ENCODE measurements at places on chromosomes 16 and 17. TPM values are rescaled to one million over a fixed set of nuclear protein-coding genes. Genes with fewer than 3 reads are reported as not detected.
A peak's percentile ranks its signal among the peaks of the same experiment; 100 is the strongest.

The EMP2 gene
- total RNA-seq: 33.1 TPM

The MPO gene
- total RNA-seq: not detected

GRCh38 chr17:15266325-15267125 is 1.4 kb upstream of the PMP22 start:
- DNase-seq: no peak

DNA sequence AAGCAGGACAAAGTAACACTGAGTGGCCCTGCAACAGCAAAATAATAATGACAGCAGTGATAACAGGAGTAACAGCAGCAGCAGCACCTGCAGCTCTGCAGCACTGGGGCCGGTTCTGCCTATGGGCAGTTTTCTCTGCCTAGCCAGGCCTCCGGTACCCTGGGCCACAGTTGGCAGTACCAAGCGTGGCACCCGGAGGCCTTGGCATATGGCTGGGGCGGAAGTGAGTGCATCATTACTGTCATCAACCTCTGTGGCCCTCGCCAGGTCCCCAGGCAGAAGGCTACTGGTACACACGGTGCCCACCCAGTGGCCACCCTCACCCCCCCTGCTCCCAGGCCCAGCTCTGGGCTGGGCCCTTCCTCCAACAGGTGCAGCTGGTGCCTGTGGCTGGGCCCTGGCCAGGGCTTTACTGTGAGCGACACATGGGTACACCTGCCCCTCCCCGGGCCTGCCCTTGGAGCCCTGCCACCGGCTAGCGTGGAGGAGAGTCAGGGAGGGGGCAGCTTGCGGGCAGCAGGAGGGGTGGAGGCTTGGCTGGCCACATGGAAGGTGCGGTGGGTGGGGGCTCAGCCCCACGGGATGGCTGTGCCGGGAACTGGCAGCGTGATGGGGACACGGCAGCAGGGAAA is 3.0 kb downstream of the KCNJ12 start:
- no peak for DNase-seq

DNA sequence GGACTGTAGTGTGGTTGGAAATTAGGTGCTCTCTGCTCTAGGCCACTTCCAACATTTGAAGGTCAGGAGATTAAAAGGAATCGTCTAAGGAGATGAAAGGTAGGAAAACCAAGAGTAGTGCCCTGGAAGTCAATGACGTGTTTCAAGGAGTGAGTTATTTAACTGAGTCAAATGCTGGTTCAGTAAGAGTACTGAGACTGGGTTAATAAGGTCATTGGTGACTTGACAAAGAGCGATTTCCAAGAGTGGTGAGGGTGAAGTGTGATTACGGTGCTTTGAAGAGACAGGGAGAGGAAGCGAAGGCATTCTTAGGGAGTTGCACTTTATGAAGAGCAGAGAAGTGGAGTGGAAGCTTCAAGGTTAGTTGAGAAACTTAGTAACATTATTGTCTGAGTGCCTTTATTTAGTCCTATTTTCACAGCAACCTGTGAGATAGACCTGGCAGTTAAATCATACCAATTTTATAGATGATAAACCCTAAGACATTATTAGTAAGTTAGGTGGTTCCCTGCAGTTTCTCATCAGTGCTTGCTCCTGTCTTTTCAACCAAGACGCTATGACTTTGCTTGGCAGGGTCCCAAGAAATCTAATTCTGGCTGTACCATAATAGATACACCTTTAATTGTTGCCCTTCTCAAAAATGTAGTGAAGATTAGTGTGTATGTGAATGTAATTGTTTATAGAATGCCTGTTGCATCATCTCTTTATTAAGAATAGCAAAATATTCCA is 5.9 kb downstream of the ZNF207 start:
- DNase-seq: no peak

- DNase-seq: no peak
Measured at GRCh38 chr17:82249896-82250581, 21.2 kb downstream of the SLC16A3 start.

DNA sequence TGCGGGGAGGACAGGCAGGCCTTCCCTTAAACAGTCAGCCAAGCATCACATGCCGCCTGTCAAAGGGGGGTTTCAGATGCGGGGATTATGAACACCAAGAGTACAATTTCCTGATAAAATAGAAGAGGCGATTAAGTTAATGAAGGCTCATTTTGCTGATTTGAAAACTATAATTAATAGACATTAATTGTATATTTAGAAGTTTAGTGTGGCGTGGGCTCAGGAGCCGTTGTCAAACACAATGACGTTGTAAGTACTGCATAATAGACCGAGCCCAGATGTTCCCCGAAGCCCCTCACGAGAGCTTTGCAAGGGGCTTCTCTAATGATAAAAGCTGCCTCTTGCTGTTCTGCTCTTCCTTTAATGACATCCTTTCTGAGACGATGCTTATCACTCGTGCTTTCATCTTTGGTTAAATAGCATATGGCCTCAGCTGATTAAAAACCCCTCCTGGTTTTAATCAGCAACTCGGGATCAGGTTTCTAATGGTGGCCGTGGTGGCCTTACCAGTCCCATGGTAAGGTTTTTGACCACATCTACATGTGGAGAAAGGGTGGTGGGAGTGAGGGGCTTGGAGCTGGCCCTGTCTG is 28.2 kb downstream of the SNX20 start:
- DNase-seq: no peak

DNA sequence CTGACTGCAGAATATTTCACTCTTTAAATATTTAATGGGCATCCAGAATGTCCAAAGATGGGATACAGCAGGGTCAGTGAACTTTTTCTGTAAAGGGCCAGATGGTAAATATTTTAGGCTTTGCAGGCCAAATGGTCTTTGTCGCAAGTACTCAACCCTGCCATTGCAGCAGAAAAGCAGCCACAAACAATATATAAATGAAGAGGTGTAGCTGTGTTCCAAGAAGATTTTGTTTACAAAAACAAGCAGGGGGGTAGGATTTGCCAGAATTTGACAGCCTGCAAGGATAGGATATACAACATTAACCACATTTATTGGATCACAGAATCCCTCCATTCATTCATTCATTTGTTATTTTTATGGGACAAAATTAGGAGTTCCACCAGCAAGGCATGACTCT is 435.0 kb upstream of the DYNLRB2 start:
- DNase-seq: no peak

- DNase-seq: peak; percentile 95
Measured at GRCh38 chr16:4011225-4011939, 104.9 kb downstream of the ADCY9 start.

DNA sequence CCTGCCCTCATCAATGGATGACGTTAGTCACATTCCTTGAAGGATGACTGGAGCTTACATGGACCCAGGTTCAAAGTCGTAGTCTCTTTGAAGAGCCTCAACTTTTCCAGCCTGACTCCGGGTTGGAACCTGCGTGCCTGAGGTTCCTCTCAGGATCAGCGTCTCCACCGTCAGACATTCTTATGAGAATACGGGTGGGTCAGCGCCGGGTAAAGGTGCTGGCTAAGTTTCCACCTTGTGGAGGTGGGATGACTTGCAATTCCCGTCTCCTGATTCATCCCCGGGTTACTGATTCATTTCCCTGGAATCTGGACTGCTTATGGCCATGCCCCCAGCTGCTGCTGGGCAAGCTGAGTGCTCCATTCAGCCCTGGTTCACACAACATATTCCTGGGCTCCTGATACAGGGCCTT is 38.9 kb upstream of the CMIP start:
- DNase-seq: peak; percentile 76

GRCh38 chr17:28763804-28764266 is 20.0 kb downstream of the TRAF4 start:
- peak; percentile 64 for DNase-seq

GRCh38 chr16:81846105-81846504 is 67.0 kb downstream of the PLCG2 start:
- DNase-seq: no peak

- DNase-seq: no peak
Measured at GRCh38 chr17:77266891-77267341, 126.1 kb downstream of the SEC14L1 start.

GRCh38 chr16:30065943-30066760 is 592 bp downstream of the ALDOA start:
- DNase-seq: peak; percentile 74

DNA sequence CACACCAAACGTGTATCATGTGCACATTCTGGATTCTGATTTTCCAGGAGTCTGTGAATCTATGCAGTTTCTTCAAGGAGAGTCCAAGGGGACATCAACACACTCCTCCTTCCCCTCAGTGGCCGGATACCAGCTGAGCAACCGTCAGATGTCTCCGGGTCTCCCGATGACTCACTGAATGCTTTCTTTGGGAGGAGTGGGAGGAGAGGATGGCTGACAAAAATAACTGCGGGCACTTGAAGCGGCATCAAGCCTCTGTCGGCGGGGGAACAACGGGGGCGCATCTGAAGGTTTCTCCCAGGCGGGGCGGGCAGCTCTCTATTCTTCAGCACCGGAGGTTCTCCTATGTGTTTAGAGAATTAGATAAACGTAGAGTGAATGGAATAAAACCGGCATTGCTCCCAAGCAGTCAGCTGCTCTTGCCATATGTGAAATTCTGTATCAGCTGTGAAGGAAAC is 24.6 kb upstream of the LRRC75A start:
- peak; percentile 37 for DNase-seq
